ENCODE measurements at places on chromosomes 7 and 10.
A peak's percentile ranks its signal among the peaks of the same experiment; 100 is the strongest.

- DNase-seq: no peak
Measured at GRCh38 chr10:37865957-37866803, 8.8 kb upstream of the ZNF248 start.

DNA sequence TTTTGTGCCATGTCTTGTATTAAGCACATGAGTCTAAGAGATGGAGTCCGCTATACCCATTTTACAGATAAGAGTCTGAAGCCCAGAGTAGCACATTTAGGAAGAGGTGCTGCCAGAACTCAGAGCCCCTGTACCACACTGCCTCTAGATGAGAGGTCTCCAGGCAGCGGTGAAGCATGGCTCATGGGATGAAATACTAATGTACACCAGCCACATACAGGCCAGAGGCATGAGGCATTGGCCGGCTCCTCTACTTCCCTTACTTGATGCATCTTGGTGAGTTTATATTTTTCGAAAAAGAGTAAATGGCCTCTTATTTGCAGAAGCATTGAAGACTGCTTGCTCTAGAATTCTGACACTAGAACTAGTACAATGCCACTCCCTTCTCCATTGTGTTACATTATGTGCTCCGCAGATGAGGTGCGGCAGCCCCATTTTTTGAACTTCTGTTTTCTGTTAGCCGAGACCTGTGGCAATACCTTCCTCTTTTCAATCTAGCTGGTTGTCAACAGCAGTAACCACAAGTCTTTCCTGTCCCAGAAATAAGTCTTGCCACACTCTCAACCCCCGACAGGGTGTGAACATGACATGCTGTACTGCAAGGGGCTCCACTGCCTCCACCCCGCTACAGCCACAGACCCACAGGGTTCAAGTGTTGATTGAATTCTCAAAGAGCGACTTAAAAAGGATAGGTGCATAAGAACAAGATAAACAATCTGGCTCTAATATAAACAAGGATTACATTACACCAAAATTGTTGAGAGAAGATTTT, 145.3 kb downstream of the CELF2 start:
- peak; percentile 86 for DNase-seq

- DNase-seq: no peak
Measured at GRCh38 chr7:98378210-98378819, 22.6 kb downstream of the BAIAP2L1 start.

DNA sequence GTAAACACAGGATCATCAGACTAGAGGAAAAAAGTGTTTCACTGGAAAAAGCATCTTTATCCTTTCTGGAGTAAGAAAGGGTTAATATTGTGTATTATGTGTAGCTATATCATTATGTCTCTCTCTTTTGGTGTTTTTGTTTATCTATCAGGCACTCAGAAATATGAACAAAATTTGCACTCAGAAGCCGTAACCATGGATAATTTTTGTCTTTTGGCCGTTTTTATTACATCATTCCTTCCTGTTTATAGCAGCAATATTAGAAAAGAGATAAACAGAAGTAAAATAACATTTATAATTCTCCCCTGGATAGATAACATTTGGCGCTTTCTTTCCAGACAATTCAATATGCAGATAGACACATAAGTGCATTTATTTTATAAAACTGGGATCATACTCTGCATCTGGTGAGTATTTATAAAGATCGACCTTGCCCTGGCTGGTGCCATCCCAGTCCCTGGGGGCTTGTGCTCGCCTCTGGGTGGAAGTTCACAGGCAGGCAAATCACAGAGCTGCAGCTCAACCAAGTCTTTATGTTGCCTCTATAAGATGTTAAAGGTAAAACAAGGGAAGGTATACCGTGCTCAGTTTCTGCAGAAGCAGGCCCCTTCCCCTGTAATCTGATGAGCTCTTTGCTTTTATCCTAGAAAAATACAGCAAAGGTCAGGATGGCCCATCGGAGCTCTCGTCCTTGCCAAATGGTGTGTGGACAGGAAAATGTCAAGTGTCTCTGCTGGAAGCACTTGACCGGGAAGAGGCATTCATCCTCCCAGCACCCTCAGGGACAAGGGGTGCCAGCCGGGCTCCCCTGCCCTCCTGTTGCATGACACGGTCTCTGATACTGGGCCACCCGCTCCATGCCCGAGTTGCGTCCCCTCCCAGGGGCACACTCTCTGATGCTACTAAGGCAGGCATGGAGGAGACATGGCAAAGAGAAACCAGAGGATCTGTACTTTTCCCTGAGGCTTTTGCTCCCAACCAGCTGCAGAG, 43.9 kb downstream of the PYROXD2 start:
- DNase-seq: no peak

GRCh38 chr7:140903741-140904480, 20.8 kb downstream of the BRAF start:
- DNase-seq: no peak

DNA sequence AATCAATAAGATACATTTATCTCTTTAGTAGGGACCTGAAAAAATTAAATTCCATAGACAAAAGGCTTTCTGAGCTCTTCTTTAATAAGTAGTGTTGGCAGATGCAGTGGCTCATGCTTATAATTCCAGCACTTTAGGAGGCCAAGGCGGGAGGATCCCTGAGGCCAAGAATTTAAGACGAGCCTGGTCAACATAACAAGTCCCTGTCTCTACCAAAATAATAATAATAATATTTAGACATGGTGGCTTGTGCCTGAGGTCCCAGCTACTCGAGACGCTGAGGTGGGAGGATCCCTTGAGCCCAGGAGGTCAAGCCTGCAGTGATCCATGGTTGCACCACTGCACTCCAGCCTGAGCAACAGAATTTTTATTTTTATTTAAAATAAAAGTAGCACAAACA, 280.8 kb downstream of the ADK start:
- no peak for DNase-seq

- DNase-seq: no peak
Measured at GRCh38 chr10:82092111-82092510, 217.1 kb downstream of the NRG3 start.

GRCh38 chr7:41277561-41277960, 425.3 kb downstream of the INHBA start:
- DNase-seq: no peak

- no peak for DNase-seq
Measured at GRCh38 chr7:81846398-81846797, 76.6 kb upstream of the HGF start.

DNA sequence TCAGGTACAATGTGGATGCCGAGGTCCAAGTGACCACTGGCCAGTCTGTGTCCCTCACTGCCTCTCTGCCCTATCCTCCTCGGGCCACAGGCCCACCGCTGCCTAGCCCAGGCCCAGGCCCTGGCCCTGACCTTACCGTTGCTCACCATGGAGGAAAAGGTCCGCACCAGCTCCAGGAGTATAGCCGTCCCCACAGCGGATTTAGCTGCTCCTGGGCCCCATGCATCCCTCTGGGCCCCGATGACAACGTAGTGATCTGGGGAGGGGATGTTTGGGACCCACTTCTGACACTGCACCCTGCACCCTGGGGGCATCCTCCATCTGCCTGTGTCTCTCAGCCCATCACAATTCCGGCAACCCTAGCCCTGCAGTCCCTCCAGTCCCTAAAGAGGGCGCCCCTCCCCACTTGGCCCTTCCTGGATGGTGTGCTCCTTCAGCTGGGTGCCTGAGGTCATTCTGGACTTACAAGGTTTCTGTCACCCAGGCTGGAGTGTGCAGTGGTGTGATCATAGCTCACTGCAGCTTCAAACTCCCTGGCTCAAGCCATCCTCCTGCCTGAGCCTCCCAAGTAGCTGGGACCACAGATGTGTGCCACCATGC, 12.1 kb downstream of the TFR2 start:
- DNase-seq: no peak
